ENCODE measurements at places on chromosomes 7 and 10.

DNA sequence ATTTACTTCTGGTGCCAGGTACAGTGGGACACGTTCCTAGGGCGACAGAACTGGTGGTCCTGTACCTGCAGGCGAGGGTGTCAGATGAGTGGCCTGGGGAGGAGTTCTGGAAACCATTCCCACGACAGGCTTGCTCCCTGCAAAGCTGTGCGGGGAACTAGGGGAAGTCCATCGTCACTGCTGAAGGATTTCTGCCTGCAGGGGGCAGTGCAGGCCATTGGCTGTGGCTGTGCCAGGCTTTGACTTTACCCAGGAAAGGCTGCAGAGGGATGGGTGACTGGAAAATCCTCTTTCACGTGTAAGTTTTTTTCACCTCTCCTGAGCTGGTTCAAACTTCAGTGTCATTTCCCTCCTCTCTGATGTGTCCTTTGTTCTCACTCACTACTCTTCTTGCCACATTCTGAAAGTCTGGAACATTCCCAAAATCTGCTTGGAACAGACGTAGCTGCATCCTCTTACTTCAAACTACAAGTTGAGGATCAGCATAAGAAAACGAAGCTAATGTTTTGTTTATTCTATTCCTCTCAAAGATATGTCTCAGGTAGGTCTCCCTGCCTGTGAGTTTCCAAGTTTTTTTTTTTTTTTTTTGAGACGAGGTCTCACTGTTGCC lies 126.5 kb downstream of the SH2D4B start:
- peak; percentile 80 for DNase-seq

DNA sequence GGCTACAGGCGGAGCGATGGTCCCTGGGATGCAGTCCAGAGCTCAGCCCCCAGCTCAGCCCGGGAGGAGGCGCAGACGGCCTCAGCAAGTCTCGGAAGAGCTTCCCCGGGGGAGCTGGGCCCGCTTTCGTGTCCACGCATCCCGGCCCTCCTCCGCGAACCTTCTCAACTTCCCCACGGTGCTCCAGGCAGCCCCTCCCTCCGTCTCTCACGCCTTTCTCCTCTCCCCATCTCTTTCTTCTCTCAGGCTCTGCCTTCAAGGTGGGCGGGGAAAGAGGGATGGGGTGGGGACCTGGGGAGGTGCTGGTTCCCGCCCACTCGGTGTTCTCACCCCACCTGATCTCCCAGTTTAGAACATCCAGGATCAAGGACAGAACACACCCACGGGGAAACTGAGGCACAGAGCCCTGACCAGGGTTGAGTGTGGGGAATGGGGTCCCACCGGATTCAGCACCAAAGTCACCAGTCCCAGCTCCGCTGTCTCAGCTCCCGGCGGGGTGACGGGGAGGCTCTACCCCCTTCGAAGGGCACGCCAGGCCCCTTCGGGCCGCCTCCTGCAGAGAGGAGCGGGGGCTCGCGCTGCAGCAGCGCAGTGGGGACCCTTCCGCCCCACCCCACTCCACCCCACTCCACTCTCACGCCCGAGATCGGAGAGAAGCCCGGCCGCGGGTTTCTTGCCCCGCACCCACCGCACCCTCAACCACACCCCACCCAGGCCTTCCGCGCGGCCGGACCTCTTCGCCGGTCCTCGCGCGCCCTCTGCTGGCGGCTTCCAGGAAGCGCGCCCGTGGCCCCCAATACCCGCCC lies 18.2 kb downstream of the POLL start:
- peak; percentile 95 for DNase-seq

DNA sequence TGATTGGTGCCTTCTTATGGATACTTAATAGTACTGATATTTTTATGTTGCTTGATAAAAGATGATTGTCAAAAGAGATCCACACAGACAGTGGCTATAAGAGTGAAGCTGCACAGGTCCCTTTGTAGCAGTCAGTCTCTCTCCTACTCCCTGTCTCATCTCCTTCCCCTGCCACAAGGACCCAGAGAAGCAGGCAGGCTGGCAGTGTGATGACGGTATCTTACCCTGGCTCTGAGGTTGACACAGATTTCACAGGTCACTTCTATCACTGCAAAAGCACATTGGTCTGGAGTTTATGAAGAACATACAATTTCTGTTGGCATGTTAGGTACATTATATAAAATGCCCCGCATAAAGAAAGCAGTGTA lies 64.4 kb upstream of the AHR start:
- DNase-seq: no peak

GRCh38 chr10:133087045-133087678 lies 562 bp upstream of the ADGRA1 start:
- DNase-seq: no peak

- DNase-seq: no peak
These were observed 137.7 kb downstream of the CHN2 start for GRCh38 chr7:29332042-29332811.

DNA sequence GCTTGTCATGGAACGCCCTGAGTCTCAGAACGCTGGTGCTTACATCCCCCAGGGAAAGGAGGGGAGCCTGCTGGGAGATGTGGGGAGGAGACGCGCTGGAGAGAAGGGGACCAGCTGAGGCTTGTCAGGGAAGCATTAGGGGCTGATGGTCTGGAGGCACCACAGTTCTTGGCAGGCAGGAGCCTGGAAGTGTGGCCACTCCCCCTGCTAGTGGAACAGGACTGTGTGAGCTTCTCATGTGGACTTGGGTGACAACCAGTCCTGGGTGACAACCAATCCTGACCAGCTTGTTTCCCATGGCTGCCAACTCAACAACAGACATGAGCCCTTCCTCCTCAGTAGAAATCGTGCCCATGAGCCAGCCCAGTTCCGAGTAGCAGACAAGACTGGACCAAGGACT lies 87.8 kb downstream of the SPDYE5 start:
- no peak for DNase-seq

DNA sequence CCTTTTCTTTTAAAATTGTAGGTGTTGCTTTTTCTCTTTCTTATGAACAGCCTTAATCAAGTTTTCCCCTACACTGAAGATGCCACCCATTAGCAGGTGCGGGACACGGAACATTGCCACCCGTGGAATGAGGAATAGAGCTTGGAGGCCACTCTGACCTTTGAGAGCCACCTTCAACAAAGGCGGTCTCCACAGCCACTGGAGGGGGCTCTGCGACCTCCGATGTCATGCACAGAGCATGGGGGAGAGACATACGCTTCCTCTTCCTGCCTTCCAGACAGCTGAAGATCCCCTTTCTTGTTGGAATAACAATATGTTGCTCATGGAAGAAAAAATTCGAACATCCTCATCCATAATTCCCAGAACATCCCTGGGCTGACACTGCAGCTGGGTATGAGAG lies 39.1 kb downstream of the ADARB2 start:
- DNase-seq: no peak

GRCh38 chr7:113548561-113548960 lies 370.2 kb downstream of the PPP1R3A start:
- no peak for DNase-seq

Data from aorta (tissue), 5 donors.